MCF 10A (cell line): ENCODE measurements at places on chromosomes 2 and 18.

GRCh38 chr2:43158259-43158880 lies 68.0 kb downstream of the ZFP36L2 start:
- peak; percentile 92 for DNase-seq
- peaks cover 57% of the 10 kb centered on the region for H3K4me1 ChIP-seq
- no peaks in the 10 kb centered on the region for H3K36me3 ChIP-seq

GRCh38 chr2:232203936-232204335 lies 174.6 kb upstream of the ALPP start:
- H3K27me3 ChIP-seq = no peaks in the 10 kb centered on the region
- H3K27ac ChIP-seq = no peak overlapping the region
- no peak for DNase-seq
- no peak overlapping the region for H3K4me3 ChIP-seq

DNA sequence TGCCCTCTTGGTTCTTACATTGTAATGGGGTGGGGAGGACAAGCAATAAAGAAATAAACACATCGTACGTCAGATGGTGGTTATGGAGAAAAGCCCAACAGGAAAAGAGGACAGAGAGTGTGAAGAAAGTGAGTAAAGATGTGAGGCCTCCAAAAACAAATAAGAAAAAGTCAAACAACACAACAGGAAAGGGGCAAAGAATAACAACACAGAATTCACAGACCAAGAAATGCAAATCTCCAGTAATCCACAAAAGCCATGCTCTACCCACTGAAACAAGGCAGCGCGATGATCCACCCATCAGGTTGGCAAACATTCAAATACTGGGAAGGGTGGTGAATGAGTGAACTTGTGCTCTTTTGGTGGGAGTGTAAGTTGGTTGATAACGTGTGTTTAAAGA lies 16.7 kb upstream of the DUSP2 start:
- H3K36me3 ChIP-seq = no peaks in the 10 kb centered on the region
- no peak overlapping the region for H3K4me3 ChIP-seq
- no peak for DNase-seq
- H3K27me3 ChIP-seq = peaks cover 13% of the 10 kb centered on the region
- H3K27ac ChIP-seq = no peak overlapping the region

DNA sequence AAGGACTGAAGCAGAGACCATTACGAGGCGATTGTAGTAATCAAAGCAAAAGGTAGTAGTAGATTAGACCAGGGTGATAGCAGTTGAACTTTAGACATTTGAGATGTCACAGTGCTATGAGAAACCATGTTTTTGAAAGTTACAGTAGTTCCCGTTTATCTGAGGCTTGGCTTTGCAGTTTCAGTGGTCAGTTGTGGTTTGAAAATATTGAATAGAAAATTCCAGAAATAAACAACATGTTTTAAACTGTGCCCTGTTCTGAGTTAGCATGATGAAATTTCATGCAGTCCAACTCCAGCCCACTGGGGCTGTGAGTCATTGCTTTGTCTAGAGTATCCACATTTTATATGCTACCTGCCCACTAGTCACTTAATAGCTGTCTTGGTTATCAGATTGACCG lies 47.5 kb downstream of the ZNF638 start:
- no peaks in the 10 kb centered on the region for H3K27me3 ChIP-seq
- H3K4me1 ChIP-seq = peaks cover 39% of the 10 kb centered on the region
- no peak overlapping the region for H3K4me3 ChIP-seq
- H3K27ac ChIP-seq = peak overlapping the region; percentile 67

- no peak for DNase-seq
- H3K27ac ChIP-seq = no peak overlapping the region
- no peaks in the 10 kb centered on the region for H3K27me3 ChIP-seq
- H3K36me3 ChIP-seq = no peaks in the 10 kb centered on the region
- H3K4me3 ChIP-seq = no peak overlapping the region
These were observed 389.7 kb upstream of the ATP5MC3 start for GRCh38 chr2:175571078-175571653.

GRCh38 chr18:60996326-60996725 lies 336.9 kb upstream of the CDH20 start:
- no peaks in the 10 kb centered on the region for H3K27me3 ChIP-seq
- H3K4me1 ChIP-seq = peaks cover 8% of the 10 kb centered on the region
- no peak overlapping the region for H3K27ac ChIP-seq
- H3K36me3 ChIP-seq = peaks cover 2% of the 10 kb centered on the region

DNA sequence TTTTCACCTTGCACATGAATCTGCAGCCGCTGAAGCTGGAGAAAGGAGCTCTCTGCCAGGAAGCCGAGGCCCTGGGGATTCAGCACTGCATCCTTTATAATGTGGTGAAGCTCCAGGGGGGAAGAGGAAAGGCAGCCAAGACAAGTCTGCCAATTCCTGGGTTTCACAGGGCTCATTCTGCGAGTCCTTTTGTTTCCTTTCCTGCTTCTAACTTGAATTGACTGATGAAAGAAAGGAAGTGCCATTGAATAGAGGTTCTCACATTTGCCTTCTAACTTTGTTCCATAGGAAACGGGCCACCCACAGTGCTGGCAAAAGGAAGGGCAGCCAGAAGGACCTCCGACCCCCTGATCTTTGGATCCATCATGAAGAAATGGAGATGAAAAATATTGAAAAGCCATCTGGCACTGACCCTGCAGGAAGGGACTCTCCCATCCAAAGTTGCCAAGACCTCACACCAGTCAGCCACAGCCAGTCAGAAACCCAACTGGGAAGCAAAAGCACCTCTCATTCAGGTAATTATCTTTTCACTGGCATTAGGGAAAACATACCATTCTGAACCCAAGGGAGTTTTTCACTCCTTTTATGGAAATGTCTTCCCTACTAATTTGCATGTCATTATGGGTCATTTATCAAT lies 765.4 kb downstream of the MBD2 start:
- H3K4me1 ChIP-seq = no peaks in the 10 kb centered on the region
- H3K27ac ChIP-seq = no peak overlapping the region
- DNase-seq = peak; percentile 19
- H3K36me3 ChIP-seq = no peaks in the 10 kb centered on the region
- H3K27me3 ChIP-seq = no peaks in the 10 kb centered on the region

DNA sequence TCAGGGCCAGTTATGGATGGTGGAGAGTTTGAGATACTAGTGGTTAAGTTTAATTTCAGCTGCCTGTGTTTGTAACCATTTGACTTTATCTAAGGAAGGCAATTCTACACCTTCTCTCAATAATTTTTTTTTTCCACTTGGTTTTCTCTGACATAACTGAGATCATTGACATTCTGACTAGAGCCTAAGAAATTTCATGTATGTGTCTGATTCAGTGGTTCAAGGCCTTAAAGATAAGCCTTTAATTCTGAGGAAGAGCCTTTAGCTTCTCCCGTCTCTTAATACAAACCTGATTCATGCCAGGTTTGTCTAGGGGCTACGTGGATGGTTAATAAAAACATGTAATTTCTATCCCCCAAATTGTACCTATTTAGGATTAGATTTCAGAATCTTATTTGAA lies 971.4 kb downstream of the DPP10 start:
- no peak for DNase-seq
- H3K36me3 ChIP-seq = no peaks in the 10 kb centered on the region
- H3K4me3 ChIP-seq = no peak overlapping the region
- peaks cover 11% of the 10 kb centered on the region for H3K4me1 ChIP-seq

DNA sequence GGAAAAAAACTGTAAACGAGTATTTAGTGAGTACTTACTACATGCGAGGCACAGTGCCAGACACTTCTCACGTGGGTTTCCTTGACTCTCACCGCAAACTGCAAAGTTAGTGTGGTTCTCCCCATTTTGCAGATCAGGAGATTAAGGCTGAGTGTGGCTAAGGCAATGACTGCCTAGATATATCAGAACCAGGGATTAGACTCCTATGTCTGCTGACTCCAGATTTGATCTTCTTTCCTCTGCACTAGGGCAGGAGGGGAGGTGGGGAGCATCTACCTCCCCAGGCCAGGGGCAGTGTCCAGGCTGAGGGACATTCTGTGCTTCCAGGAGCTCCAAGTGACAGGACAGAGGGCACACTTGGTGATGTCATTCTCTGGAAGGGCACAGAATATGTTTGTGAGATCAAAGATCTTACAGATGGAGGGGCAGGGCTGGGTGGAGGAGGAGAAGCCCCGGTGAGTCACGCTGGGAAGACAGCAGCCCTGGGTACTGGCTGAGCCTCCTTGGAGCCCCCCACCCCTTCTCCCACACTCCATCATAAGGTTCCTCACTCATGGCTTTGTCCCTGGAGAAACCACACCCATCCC lies 92.4 kb downstream of the RHOB start:
- DNase-seq = peak; percentile 45
- H3K4me3 ChIP-seq = no peak overlapping the region
- H3K4me1 ChIP-seq = peaks cover 19% of the 10 kb centered on the region
- H3K36me3 ChIP-seq = peaks cover 4% of the 10 kb centered on the region

- DNase-seq = no peak
- no peaks in the 10 kb centered on the region for H3K27me3 ChIP-seq
- H3K27ac ChIP-seq = no peak overlapping the region
- H3K4me3 ChIP-seq = no peak overlapping the region
- peaks cover 14% of the 10 kb centered on the region for H3K4me1 ChIP-seq
These were observed 212.2 kb downstream of the TRIB2 start for GRCh38 chr2:12928775-12929401.
